SK-N-MC (cell line): ENCODE measurements at places on chromosomes 11 and 22.

GRCh38 chr22:34567367-34567766 is 498.6 kb upstream of the ISX start:
- DNase-seq, result no peak

GRCh38 chr22:42724062-42724461 is 3.4 kb upstream of the A4GALT start:
- DNase-seq, result no peak

GRCh38 chr11:47387944-47388696 is 9.8 kb upstream of the SPI1 start:
- no peak for DNase-seq

DNA sequence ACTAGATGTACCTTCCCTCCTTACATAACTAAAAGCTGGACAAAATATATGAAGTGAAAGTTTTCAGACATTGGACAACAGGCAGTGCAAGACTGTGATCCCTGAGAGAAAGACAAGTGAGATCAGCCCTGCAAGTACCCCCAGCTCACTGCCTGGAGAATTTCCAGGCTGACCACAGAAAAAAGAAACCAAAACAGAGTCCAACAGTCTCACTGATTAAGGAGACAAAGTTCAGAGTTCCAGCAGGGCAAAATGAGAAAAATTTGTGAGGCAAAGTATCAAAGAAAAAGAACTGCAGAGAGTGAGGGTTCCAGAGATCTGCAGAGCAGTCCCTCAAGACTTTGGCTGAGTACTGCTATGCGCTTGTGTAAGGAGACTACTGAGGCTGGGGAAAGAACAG is 47.3 kb upstream of the TMEM45B start:
- no peak for DNase-seq

DNA sequence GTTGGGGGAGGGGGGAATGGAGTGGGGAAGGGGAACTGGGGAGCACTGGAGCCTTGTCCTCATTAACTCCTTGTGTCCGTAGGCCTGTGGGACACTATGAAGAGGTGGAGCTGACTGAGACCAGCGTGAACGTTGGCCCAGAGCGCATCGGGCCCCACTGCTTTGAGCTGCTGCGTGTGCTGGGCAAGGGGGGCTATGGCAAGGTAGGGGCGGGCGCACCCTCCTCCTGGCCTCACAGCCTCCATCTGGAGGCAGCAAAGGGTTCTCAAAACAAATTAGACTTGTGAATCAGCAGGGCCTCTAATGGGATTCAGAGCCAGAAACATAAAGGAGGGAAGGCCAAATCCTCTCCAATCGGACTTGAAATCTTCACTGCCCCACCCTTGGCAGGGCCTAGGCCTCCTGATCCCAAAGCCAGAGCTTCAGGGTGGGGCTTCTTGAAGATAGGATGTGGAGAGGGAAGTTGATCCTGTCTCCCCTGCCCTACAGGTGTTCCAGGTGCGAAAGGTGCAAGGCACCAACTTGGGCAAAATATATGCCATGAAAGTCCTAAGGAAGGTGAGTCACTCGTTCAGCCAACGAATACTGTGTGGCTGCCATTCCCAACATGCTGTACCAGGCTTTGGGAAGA is 859 bp downstream of the RPS6KB2 start:
- DNase-seq, result no peak

- DNase-seq, result no peak
Observed at GRCh38 chr11:11514246-11514645, 107.6 kb downstream of the GALNT18 start.

DNA sequence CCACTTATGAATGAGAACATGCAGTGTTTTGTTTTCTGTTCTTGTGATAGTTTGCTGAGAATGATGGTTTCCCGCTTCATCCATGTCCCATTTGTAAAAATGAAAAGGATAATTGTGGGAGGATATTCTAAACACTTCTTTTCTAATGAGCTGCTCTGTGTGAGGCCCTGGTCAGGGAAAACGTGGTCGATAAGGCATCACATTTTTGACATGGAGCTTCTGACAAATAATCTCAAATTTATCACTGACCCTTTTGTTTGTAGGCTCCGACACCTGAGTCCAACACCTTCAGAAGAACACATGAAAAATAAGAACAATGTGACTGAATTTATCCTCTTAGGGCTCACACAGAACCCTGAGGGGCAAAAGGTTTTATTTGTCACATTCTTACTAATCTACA is at the start of gene OR4A15:
Gene OR4A15, plus strand, starts transcription at position 301 of the 400 bp plus-strand sequence. Its CDS starts 0 bp downstream, at position 301.
- DNase-seq, result no peak

GRCh38 chr11:116874251-116874650 is 36.8 kb upstream of the APOA1 start:
- no peak for DNase-seq

- no peak for DNase-seq
Observed at GRCh38 chr11:2316169-2316962, 14.6 kb downstream of the TSPAN32 start.

DNA sequence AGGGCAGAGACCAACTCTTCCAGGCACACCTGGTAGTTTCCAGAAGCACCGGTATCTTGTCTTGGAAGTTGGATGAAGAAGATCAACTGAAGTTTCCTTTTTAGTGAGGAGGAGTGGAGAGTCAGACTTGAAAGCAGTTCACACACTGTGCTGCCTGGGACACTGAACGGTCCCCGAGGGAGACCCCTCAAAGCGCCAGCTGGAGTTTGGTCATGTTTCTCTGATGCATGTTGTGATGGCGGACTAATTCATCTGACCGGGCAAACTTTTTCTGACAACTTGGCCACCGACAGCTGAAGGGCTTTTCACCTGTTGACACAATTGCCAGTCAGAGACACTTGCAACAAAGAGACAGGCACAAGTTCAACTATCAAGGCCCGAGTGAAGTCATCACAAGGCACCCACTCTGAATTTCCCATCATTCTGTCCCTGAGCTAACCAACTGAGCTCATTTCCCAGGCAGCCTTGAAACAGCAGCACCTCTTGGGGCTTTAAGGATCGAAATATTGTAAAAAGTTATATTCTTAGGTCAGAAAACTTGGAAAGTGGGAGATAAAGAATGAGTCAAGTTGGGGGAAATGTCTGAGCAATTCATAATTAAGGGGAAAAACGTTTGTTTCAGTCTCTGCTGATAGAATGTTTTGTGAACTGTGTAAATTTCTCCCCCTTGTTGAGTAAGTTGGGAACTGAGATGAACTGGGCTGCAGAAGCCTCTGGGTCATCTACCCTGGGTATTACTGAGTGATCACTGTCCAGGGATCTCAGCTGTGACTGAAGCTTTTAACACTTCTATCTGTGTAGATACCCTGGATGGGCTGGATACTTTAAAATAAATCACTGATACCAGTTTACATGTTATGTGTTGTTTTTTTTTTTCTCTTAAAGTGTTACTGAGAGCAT is 46.2 kb downstream of the WT1 start:
- DNase-seq, result no peak

GRCh38 chr11:8260202-8260966 is 3.3 kb downstream of the LMO1 start:
- DNase-seq, result no peak

DNA sequence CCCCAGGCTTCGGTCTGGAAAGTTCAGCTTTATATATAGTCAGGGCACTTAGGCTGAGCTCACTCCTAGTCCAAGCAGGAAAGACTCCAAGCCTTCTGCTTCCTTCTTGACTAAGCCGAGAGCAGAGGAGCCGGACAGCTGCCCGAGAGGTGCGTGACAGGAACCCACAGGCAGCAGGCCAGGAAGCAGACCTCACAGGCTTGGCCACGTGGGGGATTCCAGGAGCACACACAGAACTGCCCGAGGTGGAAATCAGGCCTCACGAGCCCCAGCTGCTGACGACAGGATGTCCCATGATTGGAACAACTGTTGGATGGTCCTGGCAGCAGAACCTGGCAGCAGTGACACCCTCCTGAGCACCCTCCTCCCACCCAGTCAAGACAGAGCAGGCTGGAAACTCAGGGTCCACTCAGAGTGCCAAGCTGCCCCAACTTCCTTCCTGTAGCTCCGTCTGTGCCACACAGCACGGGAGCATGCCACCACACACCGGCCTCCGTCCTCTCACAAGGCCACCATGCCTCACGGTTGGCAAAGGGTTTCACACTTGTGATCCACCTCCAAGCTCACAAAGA is 5.4 kb downstream of the PLA2G6 start:
- DNase-seq, result no peak

GRCh38 chr11:22456993-22457762 is 119.0 kb downstream of the SLC17A6 start:
- no peak for DNase-seq

DNA sequence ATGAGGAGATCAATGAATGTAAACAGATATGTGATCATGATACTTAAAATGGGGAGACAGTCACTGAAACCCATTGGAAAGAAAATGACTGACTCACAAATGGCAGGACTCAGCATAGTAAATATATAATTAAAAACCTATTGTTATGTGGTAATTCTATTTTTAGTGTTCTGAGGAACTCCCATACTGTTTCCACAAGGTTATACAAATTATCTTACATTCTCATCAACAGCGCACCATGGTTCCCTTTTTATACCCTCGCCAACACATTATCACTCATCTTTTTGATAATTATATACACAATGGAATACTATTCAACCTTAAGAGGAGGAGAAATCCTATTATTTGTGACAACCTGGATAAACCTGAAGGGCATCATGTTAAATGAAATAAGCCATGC is 17.1 kb downstream of the OR5B21 start:
- no peak for DNase-seq

DNA sequence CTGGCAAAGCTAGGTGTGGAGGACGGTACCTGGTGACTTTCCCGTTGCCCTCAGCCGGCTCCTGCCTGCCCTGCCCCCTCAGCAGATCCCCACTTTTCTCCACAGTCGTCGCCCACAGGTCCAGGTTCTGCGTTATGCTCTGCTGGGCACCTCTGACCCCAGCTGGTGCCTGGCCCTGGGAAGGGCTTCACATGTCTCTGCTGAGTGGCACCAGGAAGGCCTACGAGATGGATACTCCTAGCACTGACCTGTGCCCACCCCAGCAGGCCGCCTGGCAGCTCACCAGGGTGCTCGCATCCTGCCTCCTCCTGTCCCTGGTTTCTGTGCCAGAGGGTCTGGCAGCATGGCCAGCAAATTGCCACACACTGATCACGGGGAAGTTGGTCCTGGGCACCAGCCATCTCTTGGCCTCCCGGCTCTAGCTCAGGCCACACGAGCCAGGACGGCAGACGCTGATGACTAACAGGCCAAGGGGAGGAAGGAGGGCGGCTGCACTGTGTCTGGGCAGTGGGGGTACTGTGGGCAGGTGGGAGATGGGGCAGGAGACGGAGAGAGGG is 13.8 kb downstream of the CARS1 start:
- no peak for DNase-seq

GRCh38 chr11:30326114-30326778 is 3.3 kb downstream of the ARL14EP start:
- DNase-seq, result no peak

GRCh38 chr11:46635557-46636139 is 18.3 kb downstream of the ATG13 start:
- DNase-seq, result no peak

DNA sequence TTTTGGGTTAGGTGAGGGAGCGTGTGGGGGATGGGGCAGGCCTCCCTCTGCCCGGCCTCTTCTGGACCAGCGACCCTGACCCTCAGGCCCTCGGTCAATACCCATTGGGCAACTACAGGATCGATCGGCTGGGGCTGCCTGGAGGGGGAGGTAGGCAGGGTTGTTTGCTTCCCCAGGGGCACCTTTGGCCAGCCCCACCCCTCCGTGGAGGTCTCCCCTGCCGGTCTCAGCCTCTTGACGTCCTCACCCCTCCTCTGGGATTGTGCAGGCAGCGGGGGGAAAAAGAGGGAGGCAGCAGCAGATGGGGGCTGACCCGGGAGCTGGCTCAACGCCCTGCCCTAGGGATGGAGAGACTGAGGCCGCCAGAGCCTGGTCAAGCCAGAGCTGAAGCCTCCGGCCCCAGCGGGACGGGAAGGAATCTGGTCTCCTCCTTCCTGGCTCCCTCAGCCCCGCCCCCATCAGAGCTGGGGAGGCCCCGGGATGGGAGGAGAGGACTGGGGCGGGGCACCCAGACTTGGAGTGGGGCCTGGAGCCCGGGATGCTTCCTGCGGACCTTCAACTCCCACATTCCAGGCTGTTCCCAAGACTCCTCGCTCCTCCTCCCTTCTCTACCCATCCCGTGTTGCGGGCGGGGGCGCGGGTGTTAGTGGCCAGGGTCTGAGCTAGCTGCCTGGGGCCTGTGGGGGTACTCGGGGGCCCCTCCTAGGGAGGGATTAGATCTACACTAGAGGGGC is 14.4 kb upstream of the CDC42EP1 start:
- DNase-seq, result no peak

GRCh38 chr11:132784441-132784840 is 747.9 kb downstream of the OPCML start:
- DNase-seq, result no peak

DNA sequence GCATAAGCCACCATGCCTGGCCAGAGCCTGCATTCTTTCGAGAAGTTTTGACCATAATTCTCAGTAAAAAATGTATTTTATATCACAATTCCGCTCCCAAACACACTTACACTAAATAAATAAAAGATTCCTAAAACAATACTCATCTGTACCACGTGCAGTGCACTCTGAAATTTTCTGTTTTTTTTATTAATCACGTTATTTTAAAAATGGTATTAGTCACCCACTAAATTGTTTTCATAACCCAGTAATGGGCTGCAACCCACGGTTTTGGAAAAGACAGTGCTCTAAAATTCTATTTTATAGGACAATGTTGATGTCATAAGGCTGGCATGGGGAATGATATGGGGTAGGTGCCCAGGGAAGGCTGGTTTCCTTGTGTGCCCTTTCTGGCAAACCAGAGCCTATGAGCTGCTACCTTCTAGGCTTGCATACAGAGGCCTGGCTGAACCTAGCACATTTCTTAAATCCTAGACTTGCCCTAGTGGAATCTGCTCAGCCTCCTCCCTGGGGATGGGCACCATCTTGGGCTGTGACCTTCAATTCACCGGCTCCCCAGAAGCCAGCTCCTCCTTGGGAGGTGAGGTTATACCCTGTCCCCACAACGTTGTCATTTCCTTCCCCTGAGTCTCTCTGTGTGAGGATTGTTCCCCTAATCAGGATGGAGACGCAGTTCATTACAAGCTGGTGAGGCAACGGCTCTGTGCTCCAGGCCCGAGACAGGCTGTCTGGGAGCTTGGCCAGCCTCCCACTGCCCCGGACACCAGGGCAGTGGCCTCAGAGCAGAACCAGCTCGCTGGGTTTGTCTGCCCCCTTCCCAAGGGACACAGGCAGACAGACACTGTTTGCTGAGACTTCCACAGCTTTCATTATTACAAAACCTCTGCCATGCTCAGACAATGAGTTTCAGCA is 116.5 kb upstream of the NAV2 start:
- no peak for DNase-seq

DNA sequence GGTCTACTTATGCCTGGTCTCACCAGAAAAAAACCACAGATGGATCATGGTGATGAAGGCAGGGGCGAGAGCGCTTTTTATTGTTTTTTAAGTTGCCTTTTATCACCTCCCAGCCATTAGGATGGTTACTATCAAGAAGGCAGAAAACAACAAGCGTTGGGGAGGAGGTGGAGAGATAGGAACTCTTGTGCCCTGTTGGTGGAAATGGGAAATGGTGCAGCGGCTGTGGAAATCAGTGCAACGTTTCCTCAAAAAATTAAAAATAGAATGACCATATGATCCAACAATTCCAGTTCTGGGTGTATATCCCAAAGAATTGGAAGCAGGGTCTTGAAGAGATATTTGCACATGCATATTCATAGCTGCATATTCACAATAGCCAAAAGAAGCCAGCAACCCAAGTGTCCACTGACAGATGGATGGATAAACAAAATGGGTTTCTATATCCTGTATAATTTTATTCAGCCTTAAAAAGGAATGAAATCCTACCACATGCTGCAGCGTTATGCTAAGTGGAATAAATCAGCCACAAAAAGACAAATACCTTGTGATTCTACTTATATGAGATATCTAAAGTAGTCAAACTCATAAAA is 20.5 kb upstream of the ACRV1 start:
- no peak for DNase-seq

- DNase-seq, result no peak
Observed at GRCh38 chr11:114864896-114865295, 186.6 kb downstream of the NXPE2 start.
